ENCODE measurements at places on chromosomes 1 and 21. TPM values are rescaled to one million over a fixed set of nuclear protein-coding genes. Genes with fewer than 3 reads are reported as not detected.

The C1orf74 gene
- 1.5 TPM for total RNA-seq

The ANXA9 gene
- total RNA-seq = not detected

The SAMSN1 gene
- 79.2 TPM for total RNA-seq

The BSDC1 gene
- total RNA-seq = 66.1 TPM

The TCEA3 gene
- 17.6 TPM for total RNA-seq

- H3K27me3 ChIP-seq = no peaks in the 10 kb centered on the region
- no peaks in the 10 kb centered on the region for H3K36me3 ChIP-seq
- H3K4me3 ChIP-seq = no peak overlapping the region
- H3K4me1 ChIP-seq = peaks cover 3% of the 10 kb centered on the region
Observed at GRCh38 chr21:46082713-46082962, 15.3 kb upstream of the COL6A2 start.

DNA sequence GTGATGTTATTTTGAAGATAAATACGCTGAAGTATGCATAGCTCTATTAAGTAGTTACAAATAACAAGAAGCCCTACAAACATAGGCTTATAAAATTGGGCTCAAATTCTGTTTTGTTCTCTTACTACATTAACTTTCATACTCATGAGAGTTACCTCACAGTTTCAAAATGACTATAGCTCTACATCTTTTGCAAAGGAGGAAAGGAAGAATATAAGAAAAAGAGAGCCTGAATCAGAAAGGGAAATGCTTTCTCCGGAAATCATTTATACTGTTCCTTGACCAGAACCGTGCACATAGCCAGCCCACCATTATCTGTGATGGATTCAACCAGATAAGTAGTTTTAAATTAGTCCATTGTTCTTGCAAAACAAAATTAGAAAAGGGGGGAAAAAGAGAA is 1252.1 kb downstream of the NCAM2 start:
- no peak overlapping the region for H3K4me3 ChIP-seq
- DNase-seq = no peak
- H3K27ac ChIP-seq = no peak overlapping the region
- H3K36me3 ChIP-seq = no peaks in the 10 kb centered on the region
- H3K27me3 ChIP-seq = no peaks in the 10 kb centered on the region
- no peaks in the 10 kb centered on the region for H3K4me1 ChIP-seq

DNA sequence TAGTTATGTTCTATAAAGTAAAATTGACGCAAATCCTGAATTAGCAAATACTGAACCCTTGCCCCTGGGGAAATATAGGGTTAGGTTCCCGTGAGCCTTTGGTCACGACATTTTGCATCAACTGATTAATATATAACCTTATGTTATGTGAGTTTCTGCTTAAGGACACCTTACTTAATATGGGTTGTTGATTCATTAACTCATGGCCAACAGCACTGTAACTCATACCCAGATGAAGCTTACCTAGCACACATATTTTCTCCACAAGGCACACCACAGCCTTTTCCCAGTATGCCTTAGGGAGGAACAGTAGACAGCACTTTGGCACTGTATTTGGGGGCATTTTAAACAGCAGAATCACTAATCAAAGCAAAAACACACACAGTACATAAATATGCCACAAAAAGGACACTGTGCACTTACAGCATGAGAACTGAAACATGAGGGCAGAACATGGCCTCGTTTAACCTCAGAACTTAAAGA is 15.1 kb downstream of the INAVA start:
- H3K4me1 ChIP-seq = peaks cover 7% of the 10 kb centered on the region
- DNase-seq = no peak
- no peak overlapping the region for H3K4me3 ChIP-seq
- no peaks in the 10 kb centered on the region for H3K36me3 ChIP-seq

DNA sequence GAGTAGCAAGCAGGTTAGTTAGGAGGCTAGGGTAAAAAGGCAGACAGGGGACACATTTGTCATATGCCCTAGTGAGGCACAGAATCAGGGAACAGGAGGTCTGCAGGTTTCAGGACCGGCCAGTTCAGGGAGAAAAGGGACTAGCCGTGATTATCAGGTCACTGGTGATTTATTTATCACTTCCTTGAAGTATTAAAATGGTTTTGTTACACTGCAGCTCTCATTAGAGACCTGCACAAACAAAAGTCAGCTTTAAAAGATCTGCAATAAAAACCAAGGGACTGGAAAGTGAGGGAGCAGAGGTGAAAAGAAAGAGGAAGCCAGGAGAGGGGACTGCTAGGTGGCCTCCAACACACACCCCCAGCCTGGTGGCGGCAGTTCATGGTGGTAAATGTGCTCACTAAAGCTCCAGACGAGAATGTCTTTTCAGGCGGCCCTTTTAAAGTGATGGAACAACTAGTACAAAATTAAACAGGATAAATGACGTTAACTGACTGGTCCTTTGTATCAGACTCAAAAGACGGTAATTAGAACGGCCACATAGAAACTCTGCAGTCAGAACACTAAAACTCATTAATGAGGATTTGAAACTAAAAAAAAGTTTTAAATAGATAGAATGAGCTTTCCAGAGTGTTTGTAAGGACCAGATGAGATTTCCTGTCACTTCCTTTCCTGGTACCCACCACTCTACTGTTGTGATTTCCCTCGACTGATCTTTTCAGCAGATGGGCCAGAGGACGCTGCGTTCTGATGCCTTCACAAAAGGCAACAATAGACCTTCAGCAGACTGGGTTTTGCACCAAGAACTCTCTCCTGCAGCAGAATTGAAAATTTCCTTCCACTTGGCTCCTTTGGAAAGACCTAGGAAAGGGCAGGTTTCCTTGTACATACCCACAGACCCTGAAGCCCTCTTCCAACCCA is 136.8 kb downstream of the NTPCR start:
- peaks cover 11% of the 10 kb centered on the region for H3K4me1 ChIP-seq
- H3K27me3 ChIP-seq = no peaks in the 10 kb centered on the region
- H3K27ac ChIP-seq = no peak overlapping the region
- DNase-seq = no peak
- H3K4me3 ChIP-seq = no peak overlapping the region

DNA sequence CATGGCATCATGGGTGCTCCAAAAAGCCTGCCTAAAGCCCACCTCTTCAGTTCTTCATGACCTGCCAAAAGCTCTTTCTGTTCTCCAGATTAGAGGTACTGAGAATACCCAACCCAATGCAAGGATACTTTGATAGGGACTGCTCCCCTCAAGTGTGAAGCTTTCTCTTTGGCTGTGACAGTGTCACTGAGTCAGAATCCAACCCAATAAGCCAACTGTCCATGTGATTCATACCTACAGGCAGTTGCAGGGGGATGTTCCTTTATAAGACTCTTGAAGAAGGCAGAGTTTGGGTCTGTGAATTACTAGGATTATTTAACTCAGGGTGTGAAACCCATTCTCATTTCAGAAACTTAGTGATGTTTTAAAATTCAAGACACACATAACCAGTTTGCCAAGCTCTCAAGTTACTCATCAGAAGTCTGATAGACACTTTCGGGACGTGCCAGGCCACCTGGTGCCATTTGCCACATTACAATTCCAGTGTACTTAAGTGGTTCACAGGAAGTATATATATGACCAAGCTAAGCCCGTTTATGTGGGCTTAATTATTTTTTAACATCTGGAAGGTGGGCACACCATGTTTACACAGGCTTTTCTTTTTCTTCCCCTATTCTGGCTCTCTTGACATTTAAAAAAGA is 265.8 kb downstream of the NFIA start:
- no peak overlapping the region for H3K4me3 ChIP-seq
- no peak overlapping the region for H3K27ac ChIP-seq
- no peaks in the 10 kb centered on the region for H3K36me3 ChIP-seq
- no peaks in the 10 kb centered on the region for H3K27me3 ChIP-seq
- no peaks in the 10 kb centered on the region for H3K4me1 ChIP-seq
- DNase-seq = no peak

DNA sequence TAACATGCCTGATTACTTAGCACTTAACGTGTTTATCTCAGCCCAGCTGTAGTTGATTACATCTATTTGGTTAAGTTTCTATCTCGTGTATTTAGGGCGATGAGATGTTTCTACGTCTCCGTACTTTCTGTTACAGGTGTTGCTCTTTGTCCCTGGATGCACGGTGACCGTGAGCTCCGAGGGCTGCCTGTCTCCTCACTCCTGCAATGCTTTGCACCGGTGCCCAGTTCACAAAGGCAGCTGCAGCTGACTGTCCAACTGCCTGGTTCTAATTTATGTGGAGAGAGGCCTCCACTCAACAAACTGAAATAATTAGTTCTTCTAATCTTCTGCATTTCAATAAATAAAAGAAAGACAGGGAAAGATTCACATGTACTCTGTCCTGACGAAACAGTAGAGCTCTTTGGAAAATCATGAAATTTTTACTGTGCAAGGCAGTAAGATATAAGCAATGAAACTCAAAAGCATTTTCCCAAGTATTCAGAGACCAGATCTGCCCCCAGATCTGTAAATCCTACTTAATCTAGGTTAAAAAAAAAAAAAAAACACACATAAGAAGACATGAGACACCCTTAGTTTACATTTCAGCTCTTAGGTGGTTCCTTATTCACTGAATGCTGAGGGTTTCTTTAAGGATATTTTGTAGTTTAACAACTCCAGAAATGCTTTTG is 108.2 kb downstream of the TGFBR3 start:
- peaks cover 5% of the 10 kb centered on the region for H3K4me1 ChIP-seq
- H3K4me3 ChIP-seq = no peak overlapping the region
- no peaks in the 10 kb centered on the region for H3K27me3 ChIP-seq
- no peaks in the 10 kb centered on the region for H3K36me3 ChIP-seq

DNA sequence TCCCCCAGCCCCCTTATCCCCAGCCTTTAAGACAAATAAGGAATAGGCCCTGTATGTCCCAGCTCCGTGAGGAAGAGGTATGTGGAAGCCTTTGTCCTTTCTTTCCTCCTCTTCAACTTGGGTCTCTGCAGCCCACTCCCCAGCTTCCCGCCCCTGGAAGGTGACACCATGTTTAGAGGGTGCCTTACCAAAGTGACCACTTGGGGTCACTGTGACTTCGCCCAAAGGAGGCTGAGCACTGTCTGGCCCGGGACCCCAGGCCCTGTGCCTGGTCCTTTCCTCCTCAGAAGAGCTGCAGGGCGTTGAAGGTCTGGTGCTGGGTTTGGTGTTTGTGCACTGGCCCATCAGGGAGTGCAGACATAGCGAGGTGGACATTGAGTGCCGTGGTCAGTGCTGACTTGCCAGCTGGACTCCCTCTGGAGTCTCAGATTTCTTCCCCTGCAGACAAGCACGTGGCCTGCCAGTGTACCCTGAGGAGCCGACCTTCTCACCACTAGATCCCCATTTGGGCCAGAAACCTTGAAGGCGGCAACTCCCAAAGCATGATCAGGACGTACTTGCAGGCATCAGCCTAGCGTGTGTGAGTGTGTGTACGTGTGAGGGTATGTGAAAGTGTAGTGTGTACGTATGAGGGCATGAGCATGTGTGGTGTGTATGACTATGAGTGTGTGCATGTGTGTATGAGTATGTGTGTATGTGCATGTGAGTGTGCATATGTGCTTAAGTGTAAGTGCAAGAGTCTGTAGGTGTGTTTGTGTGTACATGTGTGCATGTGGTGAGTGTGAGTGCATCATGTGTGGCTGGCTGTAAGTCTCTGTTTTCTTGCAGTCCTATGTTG is 181.4 kb upstream of the KIAA0040 start:
- no peaks in the 10 kb centered on the region for H3K36me3 ChIP-seq
- no peaks in the 10 kb centered on the region for H3K4me1 ChIP-seq
- no peak for DNase-seq

GRCh38 chr1:117650840-117651568 is 45.2 kb downstream of the TENT5C start:
- no peak for DNase-seq
- no peak overlapping the region for H3K27ac ChIP-seq
- H3K4me1 ChIP-seq = peaks cover 33% of the 10 kb centered on the region
- H3K27me3 ChIP-seq = no peaks in the 10 kb centered on the region
- H3K4me3 ChIP-seq = no peak overlapping the region

DNA sequence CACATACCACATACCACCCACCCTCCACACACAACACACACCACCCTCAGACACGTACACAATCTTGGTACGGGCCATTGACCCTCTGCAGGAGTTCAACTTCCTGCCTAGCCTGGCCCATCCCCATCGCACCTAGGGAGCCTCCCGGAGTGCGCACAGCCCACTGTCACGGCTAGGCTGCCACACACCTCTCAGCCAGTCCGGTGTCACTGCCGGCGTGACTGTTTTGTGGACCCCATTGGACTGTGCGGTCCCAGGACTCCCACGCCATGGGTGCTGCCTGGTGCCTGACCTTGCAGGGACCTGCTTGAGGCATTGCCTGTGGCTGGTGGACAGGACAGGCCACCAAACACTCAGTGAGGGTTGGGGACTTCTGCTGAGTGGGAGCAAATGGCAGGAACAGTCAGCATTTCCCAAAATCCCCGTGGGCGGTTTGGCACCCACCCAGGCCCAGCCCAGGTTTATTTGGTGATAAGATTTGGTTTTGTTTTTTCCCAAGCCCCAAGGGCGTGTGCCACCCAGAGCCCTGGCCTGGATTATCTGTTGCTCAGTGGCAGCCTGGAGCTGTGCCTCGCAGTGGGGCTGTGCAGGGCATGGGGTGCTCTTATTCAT is 27.7 kb downstream of the RAB7B start:
- no peaks in the 10 kb centered on the region for H3K4me1 ChIP-seq
- no peak overlapping the region for H3K4me3 ChIP-seq
- DNase-seq = no peak
- no peaks in the 10 kb centered on the region for H3K27me3 ChIP-seq

- H3K4me3 ChIP-seq = no peak overlapping the region
- peak overlapping the region; percentile 8 for H3K27ac ChIP-seq
- no peaks in the 10 kb centered on the region for H3K36me3 ChIP-seq
Observed at GRCh38 chr1:85224734-85225623, 24.2 kb upstream of the SYDE2 start.

GRCh38 chr1:22428672-22429071 is 23.0 kb upstream of the ZBTB40 start:
- H3K4me3 ChIP-seq = peak overlapping the region; percentile 60
- no peak for DNase-seq
- no peaks in the 10 kb centered on the region for H3K4me1 ChIP-seq
- no peak overlapping the region for H3K27ac ChIP-seq

DNA sequence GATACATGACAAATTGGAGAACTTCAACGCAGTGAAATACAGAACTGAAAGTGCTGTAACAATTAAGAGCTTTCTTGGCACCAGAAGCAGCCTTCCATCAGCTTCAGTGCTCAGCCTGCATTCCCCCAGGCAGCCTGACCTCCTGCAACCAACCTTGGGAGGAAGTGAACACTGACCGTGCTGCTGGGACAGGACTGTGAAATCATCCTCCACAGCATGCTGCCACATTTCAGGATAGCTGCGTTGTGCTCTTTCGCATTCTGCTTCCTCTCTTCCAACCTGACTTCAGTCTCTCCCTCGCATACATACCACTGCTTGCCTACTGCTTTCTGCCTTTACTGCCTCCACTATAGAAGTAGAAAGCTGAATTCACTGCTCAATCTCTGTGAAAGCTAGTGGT is 388.6 kb downstream of the RWDD3 start:
- no peaks in the 10 kb centered on the region for H3K27me3 ChIP-seq
- H3K4me3 ChIP-seq = no peak overlapping the region
- H3K4me1 ChIP-seq = no peaks in the 10 kb centered on the region
- no peaks in the 10 kb centered on the region for H3K36me3 ChIP-seq
- DNase-seq = no peak
- H3K27ac ChIP-seq = no peak overlapping the region

GRCh38 chr1:151641229-151641628 is 29.4 kb downstream of the SNX27 start:
- H3K27ac ChIP-seq = no peak overlapping the region
- peaks cover 9% of the 10 kb centered on the region for H3K4me1 ChIP-seq
- peaks cover 57% of the 10 kb centered on the region for H3K36me3 ChIP-seq
